ENCODE measurements at places on chromosomes 13 and 19. TPM values are rescaled to one million over a fixed set of nuclear protein-coding genes. Genes with fewer than 3 reads are reported as not detected.

Gene NXNL1
- total RNA-seq, result not detected

Gene ARHGAP45
- total RNA-seq, result 4.2 TPM

Gene SF3A2
- total RNA-seq, result 29.2 TPM

Gene RFPL4A
- total RNA-seq, result not detected

Gene SLC10A2
- not detected for total RNA-seq

Gene FXYD5
- total RNA-seq, result 16.9 TPM

Gene PIH1D1
- total RNA-seq, result 41.9 TPM

Gene ZSWIM9
- total RNA-seq, result 1.6 TPM

Gene RNF113B
- total RNA-seq, result not detected
